ENCODE measurements at places on chromosomes 2 and 18. TPM values are rescaled to one million over a fixed set of nuclear protein-coding genes. Genes with fewer than 3 reads are reported as not detected.

The PIGN gene
- total RNA-seq: 2.0 TPM

The ZEB2 gene
- total RNA-seq: 161 TPM

The ANKRD36 gene
- total RNA-seq: 100 TPM

The NFU1 gene
- total RNA-seq: 22.2 TPM
